ENCODE measurements at places on chromosomes 5 and 9.

DNA sequence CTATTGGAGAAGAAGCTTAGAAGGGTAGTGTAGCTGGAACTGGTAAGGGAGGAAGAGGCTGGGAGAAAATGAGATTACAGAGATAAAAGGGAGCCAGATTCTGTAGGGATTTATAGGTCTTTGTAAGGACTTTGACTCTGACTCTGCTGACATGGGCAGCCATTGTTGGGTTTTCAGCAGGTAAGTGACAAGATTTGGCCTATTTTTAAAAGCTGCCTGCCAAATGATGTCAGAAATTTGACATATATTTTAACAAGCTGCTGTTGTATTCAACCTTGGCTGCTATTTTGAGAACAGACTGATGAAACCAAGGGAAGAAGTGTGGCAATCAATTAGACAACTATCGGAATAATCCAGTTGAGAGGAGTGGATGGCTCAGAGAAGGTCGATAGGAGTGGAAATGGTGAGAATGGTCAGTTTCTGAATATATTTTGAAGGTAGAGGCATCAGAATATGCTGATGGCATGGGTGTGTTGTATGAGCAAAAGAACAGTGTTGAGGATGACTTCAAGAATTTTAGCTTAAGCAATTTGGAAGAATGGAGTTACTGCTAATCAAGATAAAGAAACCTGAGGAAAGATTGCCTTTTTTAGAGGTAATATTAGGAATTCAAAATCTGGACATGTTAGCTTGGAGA is 56.8 kb downstream of the KCTD16 start:
- DNase-seq = no peak

- no peak for DNase-seq
These were observed 96.2 kb upstream of the RNF180 start for GRCh38 chr5:64069486-64069885.

DNA sequence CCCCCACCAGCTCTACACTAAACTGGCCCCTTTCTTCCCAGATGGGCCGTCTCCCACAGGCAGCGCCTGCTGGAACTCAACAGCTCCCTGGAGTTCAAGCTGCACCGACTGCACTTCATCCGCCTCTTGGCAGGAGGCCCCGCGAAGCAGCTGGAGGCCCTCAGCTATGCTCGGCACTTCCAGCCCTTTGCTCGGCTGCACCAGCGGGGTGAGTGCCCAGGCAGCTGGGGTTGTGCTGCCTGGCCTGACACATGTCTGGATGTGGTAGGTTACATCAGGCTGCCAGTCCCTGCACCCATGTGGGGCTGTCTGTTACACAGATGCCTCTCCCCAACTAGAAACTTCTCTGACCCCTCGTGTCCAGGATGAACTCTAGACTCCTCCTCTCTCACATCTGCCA is 9.8 kb downstream of the NHP2 start:
- no peak for DNase-seq

- DNase-seq = no peak
These were observed 57.2 kb upstream of the LPAR1 start for GRCh38 chr9:111095441-111095840.

DNA sequence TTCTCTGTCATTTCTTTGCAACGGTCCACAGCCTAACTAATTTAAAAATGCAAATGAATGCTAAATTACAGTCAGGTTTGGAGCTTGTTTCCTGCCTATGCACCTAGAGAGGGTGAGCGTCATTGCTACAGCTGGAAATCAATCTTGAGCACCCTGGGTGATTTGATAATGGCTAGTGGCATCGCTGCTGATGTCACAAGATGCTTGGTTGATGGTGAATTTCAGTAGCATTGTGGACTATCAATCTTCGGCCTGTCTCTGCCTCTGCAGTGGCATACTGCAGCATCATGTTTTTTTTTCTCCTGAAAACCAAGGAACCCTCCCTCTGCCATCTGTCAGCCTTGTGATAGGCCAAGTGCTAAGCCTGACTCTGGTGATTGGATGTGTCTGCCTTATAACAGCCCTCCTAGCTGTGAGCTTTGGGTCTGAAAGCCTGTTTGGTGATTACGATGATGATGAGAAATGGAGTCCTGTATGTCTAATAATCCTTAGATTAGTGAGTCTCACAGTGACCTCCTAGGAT is 75.3 kb downstream of the NMUR2 start:
- DNase-seq = no peak

- no peak for DNase-seq
These were observed 190.5 kb downstream of the SEC61B start for GRCh38 chr9:99412606-99413005.

GRCh38 chr5:150279330-150280020 is 10.1 kb downstream of the CAMK2A start:
- DNase-seq = no peak

- no peak for DNase-seq
These were observed 37.0 kb downstream of the MAMDC2 start for GRCh38 chr9:70080481-70081119.

- no peak for DNase-seq
These were observed 125.5 kb downstream of the CDK5RAP2 start for GRCh38 chr9:120454467-120454866.

DNA sequence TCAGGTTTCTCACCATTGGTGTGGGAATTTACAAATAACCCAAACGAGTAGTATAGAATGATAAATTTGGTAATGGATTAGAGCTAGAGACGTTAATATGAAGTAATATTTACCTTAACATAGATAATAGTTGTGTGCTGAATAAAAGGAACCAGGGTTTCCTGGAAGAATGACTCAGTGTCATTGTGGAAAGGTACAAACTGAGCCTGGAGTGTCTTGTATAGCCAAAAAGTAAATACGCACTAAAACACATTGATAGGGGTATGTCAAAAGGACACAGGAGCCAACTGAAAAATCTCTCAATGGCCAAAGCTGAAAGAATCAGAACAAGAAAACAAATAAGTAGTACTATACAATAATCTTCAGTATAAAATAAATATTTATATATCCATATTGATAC is 363.5 kb downstream of the SLCO4C1 start:
- no peak for DNase-seq

GRCh38 chr5:151126199-151126645 is 31.4 kb downstream of the ANXA6 start:
- peak; percentile 89 for DNase-seq

DNA sequence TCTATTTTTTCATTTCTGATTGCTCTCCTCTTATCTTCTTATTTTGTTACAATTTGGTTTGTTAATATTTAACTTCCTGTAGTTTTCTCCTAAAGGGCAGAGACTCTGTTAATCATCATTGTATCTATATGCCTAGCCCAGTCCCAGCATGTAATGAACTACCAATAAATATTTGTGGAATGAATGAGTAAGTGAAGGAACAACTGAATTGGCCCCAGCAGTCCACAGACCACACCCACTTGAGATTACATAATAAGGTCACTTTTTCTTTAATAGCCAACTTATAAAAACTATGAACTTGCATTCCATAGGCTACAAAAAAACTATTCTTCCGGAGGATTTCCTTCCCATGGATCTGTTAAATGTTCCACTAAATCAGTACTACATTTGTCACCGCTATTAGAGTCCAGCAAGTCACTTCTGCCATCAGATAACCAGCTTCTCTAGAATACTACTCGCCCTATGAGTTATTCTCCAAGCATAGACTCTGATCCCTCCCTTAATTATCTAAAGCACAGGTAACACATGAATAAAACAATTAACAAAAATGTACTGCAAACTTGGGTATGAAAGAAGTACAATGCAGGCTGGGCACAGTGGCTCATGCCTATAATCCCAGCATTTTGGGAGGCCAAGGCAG is 27.5 kb upstream of the TNPO1 start:
- DNase-seq = no peak

DNA sequence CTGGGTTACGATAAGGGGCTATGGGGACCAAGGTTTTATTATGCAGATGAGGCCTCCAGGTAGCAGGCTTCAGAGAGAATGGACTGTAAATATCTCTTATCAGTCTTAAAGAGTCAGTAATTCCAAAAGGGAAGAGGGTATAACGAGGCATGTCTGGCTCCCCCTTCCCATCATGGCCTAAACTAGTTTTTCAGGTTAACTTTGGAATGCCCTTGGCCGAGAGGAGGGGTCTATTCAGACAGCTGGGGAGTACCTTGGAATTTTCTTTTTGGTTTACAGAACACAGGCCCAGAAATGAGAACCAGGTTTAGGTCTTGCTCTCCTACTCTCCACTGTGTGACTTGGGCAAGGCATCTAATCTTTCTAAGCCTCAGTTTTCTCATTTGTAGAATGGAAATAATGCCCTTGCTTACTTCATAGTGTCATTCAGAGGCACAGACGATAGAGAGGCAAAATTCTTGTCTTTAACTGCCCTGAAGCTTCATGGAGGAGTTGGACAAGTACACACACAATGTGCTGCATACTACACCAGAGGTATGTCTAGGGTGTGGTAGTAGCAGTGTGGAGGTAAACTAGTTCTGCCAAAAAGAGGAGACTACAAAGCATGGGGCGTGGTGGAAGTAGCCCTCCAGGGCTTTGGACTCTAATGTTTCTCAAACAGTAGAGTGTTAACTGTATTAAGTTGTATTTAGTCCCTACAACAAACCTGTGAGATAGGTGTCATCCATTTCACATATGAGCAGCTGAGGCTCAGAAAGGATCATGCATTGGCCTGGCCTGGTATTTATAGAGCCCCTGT is 45.5 kb downstream of the IRF1 start:
- DNase-seq = no peak

- peak; percentile 77 for DNase-seq
These were observed at the start of gene ATG10 for GRCh38 chr5:81971712-81972491. TSS of gene ATG10 (plus strand) at chr5:81972023. CDS start at chr5:81987571, 15,548 bp downstream.

DNA sequence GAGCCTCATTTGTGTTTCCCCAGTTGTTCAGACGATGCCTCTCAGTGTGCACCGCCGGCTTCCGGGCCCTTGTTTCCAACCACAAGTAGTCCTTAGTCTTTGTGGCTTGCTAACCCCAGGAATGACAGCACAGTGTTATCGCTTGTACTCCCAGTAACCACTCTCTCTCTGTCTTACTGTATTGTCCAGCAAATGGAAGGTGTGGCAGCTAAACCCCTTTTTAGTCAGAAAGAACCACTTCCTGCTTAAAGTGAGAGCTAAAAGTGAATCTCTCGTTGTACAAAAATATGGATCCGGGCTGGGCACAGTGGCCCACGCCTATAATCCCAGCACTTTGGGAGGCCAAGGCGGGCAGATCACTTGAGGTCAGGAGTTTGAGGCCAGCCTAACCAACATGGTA is 61.3 kb downstream of the ENC1 start:
- DNase-seq = no peak

DNA sequence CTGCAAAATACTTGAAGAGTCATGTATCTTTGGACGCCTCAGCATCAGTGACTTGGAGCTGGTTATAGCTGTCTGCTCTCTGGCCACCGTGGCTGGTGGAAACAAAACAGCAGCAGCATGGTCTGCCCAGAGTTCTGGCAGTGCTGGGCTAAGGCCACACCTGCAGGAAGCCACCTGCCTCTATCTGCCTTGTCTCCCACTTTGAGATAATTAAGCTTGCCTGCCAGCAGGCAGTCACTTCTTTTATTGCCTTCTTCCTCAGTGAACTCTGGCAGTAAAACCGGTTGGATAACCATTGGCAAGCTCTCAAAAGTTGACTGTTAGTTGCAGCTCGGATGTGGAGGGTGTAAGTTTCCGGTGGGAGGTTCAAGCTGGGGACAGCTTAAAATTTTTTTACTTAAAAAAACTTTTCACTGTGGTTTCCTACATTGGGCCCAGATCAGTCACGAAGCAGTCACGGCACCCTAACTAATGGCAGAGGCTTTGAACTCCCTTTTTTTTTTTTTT is 4.9 kb downstream of the SMIM3 start:
- DNase-seq = peak; percentile 95

DNA sequence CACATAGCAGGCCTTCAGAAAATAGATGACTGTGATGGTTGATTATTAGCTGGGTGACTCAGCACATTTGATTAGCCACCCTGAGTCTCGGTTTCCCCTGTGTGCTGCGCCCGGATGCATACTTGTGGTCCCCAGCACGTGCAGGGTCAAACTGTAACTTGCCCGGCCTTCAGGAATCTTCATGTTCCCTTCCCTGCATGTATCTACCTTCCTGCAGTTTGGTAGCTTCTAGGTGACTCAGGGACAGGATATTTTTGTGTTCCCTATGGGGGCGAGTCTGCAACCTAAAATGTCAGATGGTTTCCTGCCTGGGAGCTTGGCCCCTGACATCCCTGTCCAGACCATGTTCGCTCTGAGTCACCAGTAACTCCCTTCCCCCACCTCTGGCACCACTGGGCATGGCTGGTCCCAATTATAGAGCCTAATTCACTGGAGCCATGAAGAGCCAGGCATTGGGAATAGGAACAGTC is 13.2 kb downstream of the PTGS1 start:
- no peak for DNase-seq

DNA sequence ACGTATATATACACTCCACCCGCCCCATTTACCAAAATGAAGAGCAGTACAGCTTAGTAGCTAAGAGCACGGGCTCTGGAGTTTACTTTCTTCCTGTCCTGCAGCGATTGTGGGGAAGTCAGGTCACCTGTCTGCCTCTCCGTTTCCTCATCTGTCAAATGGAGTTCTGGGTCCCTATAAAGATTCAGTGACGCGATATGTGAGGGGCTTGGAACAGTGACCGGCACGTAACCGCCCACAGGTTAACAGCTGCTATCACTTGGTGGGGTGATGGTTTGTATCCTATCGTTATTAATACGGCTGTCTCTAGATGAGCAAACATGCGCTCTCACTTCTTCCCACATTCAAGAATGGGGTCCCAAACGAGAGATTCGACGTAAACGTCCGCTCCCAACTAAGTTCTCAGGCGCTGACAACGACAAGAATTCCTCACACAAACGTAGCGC is 426 bp downstream of the FAM114A2 start:
- peak; percentile 23 for DNase-seq

GRCh38 chr5:124452412-124452811 is 294.0 kb downstream of the ZNF608 start:
- DNase-seq = no peak

DNA sequence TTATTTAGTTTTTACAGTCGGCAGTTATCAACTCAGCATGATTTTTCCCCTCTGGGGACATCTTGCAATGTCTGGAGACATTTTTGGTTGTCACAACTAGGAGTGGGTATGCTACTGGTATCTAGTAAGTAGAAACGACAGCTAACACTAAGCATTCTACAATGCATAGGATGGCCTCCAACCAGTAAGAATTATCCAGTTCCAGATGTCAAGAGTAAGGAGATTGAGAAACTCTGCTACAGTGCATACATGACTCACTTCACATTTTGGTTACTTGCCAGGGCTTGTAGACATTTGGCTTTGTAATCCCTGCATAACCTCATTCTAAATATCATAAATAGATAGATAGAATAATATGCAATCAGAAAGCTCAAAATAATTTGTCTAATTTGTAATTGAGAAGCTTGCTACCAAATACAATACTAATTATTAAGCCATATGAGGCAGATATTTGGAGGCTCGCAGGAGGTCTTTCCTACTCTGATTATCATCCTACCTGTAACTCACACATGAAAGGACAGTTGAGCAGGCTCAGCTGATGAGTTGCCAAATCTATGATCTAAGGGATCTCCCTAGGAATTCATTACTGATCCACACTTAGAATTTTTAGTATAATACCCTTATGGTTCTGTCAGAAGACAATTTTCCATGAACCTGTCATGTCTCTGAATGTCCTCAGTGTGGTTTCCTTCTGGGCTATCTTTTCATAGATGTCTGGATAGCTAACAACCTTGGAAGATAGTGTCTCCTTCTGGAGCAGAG is 346.9 kb upstream of the TLE4 start:
- DNase-seq = peak; percentile 8

GRCh38 chr9:125986966-125987365 is 239.8 kb downstream of the PBX3 start:
- DNase-seq = no peak
